ENCODE measurements at places on chromosomes 5 and 9.

DNA sequence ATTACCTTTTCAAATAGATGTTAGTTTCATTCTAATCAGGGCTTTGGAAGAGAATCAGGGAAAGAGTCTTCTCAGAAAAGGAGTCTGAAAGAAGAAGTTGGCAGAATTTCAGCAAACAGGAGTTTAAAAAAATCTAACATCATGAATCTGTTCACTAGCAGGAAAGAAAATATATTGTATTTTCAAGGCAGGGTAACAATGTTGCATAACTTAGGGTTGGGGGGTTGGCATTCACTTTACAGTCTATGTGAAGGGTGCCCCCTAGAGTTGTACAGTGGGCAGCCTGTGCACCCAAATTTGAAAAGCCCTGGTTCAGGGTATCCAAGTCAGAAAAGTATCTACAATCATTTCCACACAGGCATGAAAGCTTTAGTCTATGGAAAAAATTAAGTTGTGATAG is 348.4 kb upstream of the SLC30A5 start:
- no peak overlapping the region for H3K4me3 ChIP-seq
- no peaks in the 10 kb centered on the region for H3K27me3 ChIP-seq
- no peak for DNase-seq
- H3K36me3 ChIP-seq: no peaks in the 10 kb centered on the region

GRCh38 chr9:19387317-19387716 is 7.3 kb upstream of the RPS6 start:
- no peaks in the 10 kb centered on the region for H3K36me3 ChIP-seq
- no peaks in the 10 kb centered on the region for H3K4me1 ChIP-seq
- H3K27ac ChIP-seq: no peak overlapping the region
- H3K4me3 ChIP-seq: no peak overlapping the region
- no peaks in the 10 kb centered on the region for H3K27me3 ChIP-seq

- no peaks in the 10 kb centered on the region for H3K27me3 ChIP-seq
- H3K27ac ChIP-seq: no peak overlapping the region
- H3K4me3 ChIP-seq: no peak overlapping the region
Measured at GRCh38 chr9:27504259-27504658, 19.8 kb upstream of the IFNK start.

GRCh38 chr5:3875144-3875543 is 279.5 kb downstream of the IRX1 start:
- H3K27ac ChIP-seq: no peak overlapping the region
- DNase-seq: no peak
- H3K4me3 ChIP-seq: no peak overlapping the region
- H3K36me3 ChIP-seq: no peaks in the 10 kb centered on the region
- H3K4me1 ChIP-seq: no peaks in the 10 kb centered on the region
